Activated naive CD4-positive, alpha-beta T cell (primary cell): ENCODE measurements at places on chromosomes 5 and 9.

- no peak for DNase-seq
These were observed 35.2 kb downstream of the DDX4 start for GRCh38 chr5:55773057-55773456.

- DNase-seq: no peak
These were observed 48.0 kb downstream of the SARDH start for GRCh38 chr9:133690081-133690561.

DNA sequence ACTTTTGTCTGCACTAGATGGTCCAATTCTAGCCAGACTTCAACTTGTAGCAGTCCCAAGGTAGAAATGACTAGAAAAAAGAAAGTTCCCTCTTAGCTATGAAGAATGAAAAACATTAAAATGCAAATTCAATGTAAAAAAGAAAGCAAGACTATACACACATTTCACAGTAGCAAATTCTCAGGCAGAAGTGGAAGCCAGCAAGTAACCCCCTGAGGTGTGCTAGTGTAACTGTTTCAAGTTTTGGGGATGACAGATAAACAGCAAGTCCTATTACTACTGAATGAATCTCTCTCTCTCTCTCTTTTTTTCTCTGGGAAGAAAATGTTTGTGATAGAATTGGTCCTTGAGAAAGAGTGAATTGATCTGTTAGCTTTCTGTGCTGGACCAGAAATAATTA is 185.6 kb downstream of the EFNA5 start:
- DNase-seq: no peak

GRCh38 chr5:148739023-148739422 is 84.7 kb upstream of the HTR4 start:
- DNase-seq: no peak

DNA sequence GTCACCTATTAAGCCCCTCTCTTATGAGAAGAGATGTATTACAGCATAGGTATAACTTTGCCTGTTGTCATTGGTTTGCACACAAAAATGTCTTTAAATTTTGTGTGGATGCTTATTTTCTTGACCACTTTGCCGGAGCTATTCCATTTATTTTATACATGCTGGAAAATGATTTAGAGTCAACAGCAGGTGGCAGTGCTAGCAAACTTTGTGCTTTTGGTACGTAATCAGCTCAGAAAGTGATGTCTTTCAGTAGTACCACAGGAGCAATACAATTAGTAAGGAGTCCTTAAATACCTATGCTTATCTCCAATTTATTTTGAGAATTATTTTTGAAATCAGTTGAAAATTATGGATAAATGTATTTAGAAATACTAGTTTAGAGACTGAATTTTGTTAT is 19.8 kb upstream of the NUDT12 start:
- DNase-seq: no peak

- DNase-seq: no peak
These were observed 176.1 kb downstream of the TRPM3 start for GRCh38 chr9:70945301-70945700.

- no peak for DNase-seq
These were observed 95.7 kb upstream of the ALDH1B1 start for GRCh38 chr9:38296807-38297206.

DNA sequence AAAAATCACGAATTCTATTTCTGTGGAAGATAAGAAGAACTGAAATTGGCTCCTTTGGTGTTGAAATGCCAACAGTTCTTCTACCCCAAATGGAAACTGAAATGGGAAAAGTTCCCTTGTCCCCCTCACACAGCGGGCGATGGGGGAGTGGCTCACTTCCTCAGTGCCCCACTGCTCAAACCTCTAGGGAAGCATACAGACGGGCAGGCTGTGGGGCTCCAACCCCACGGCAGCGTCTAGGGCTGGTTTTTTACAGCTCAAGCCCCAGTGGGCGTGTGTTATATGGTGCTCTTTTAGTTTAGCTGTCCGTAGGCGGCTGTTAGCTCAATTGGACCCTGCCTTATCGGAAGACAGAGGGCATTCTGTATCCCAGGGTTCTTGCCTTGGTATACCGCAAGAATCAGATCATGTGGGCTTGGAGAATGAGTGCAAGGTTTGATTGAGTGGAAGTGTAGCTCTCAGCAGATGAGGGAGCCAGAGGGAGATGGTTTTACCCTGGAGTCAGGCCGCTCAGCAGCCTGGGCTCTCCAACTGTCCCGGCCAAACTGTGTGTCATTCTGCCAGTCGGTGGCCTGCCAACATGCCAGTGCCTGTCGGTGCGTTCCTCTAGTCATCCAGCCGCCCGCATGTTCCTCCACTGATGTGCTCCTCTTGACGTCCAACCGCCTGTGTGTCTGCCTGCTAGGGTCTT is 166.3 kb upstream of the ZNF608 start:
- no peak for DNase-seq

DNA sequence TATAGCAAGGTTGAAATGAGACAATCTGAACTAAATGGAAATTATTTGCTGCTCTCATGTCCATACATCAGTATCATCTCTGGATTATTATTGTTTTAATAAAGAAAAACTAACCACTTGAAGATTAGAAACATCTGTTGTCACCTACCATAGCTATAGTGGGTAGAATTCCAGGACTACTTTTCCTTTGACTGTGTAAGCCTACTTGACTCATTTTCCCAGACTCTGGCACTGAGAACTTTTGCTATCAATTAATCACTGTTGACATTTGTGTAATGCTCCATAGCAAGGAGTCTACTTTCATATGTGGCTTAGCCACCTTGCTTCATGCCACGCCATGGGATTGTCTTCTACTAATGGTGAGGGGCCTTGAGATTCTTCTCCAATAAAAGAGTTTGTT is 59.9 kb upstream of the ARRDC3 start:
- no peak for DNase-seq

DNA sequence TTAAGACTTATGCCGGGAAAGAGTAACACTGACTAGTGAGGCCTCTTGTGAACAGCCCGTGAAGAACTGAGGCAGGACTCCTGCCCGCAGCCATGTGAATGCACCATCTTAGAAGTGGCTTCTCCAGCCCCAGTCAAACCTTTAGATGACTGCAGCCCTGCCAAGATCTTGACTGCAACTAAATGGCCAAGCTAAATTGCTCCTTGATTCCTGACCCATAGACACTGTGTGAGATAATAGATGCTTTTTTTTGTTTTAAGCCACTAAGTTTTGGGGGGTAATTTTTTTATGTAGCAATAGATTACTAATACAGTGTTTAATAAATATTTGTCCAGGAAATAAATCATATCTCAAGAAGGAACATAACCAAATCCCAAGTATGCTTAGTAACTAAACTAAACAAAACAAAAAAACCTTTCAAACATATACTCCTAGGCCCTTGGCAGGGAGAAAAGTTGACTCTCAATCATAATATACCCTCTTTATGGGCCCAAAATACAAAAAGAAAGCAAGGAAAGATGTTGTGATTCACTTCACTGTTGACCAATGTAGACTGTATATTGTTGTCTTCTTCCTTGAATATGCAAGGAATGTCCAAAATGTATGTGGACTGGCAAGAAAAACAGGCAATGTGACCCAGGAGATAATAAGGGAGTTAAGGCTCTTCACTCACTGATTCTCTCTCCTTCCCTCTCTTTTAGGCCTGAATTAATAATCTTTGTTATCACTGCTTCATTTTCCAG is 79.7 kb upstream of the ZNF366 start:
- no peak for DNase-seq

- no peak for DNase-seq
These were observed 69.8 kb upstream of the CCDC112 start for GRCh38 chr5:115366223-115366622.

DNA sequence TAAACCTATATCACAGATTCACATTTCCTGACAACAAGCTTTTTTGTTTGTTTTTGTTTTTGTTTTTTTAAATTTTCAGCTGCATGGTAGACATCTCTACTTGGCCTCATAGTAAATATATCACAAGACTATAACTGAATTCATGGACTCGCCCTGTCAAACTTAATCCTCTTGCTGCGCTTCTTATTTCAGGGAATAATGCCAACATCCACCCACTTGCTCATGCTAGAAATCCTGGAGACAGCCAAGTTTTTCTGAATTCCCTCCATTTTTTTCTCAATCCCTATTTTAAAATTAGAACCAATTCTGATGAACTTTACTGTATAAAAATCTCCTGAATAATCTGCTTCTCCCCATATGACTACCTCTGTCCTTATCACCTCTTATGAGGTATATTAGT is 283.6 kb upstream of the RPS23 start:
- no peak for DNase-seq

DNA sequence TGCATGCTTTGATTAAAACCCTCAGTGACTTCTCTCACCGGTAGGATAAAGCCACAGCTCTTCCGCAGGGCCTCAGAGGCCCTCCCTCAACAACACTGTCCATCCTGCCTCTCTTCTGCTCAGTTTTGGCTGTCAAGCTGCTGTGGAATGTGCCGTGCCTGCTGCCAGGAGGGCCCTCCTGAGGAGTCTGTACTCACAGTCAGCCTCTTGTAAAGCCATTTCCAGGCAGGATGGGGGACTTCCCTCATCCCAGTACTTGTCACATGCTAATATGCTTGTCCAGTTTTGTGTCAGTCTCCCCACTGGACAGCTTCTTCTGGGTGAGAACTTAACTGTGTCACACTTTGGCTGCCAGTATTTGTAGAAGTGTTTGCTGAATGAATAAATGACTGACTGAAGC is 13.9 kb upstream of the DDX41 start:
- no peak for DNase-seq

GRCh38 chr9:136808806-136809158 is 1.0 kb downstream of the RABL6 start:
- DNase-seq: no peak

- no peak for DNase-seq
These were observed 1007.1 kb upstream of the WWC1 start for GRCh38 chr5:167284222-167284890.

- no peak for DNase-seq
These were observed 22.4 kb downstream of the MAML1 start for GRCh38 chr5:179755022-179755421.

DNA sequence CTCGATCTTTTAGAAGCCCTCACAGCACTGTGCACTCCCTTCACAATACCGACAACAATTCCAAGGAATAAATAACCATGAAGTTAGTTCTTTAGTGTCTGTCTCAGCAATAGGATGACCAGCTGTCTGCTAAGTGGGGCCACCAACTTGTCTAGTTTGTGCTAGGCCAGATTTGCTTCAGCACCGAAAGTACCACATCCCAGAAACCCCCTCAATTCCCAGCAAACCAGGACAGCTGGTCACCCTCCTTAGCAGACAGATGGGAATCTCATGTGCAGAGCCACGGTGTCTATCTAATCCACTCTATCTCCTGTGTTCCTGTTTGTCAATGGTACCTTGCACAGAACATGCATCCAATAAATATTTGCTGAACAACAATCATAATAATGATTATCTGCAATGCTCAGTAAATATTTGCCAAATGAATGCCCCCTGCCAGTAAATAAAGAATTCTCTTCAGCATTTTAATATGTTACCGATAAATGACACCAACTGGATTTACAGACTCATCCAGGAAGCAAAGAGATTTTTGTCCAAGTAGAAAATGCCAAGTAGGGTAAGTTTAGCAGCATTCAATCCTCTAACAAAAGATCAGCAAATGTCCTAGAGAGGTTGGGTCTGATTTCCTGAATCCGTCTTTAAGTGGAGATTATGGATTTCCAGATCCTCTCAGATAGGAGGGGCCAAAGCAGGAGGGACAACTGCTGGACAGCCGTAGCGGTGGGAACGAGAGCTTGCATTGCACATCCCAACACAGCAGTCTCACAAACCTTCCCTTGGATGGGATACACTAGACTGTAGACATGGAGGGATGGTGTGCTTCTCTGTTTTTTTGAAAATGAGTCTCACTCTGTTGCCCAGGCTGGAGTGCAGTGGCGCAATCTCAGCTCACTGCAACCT is 51.9 kb upstream of the ANKRD33B start:
- no peak for DNase-seq

- no peak for DNase-seq
These were observed 84.9 kb downstream of the BAAT start for GRCh38 chr9:101299901-101300300.

DNA sequence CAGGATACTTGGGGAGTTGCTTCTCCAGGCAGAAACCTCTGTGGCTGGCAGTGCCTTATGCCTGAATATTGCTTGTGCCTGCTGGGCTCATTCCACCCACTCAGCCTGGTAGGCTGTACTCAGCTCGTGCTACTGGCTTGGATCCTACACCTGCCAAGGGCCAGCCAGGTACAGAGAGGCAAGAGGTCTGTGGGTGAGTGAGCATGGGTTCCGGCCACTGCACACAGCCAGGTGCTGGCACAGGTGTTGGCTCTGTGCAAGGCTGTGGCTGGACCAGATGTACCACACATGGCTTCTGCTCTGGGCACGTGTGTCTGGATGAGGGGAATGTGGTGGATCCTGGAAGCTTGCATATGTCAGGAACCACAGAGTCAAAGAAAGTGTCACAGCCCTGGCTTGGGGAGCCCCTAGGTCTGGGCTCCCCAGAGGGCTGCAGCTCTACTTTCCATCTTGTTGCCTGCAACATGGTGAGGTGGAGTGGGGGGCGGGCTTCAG is 76.7 kb upstream of the C6 start:
- DNase-seq: no peak

GRCh38 chr9:17907779-17908508 is 329.1 kb downstream of the SH3GL2 start:
- no peak for DNase-seq

DNA sequence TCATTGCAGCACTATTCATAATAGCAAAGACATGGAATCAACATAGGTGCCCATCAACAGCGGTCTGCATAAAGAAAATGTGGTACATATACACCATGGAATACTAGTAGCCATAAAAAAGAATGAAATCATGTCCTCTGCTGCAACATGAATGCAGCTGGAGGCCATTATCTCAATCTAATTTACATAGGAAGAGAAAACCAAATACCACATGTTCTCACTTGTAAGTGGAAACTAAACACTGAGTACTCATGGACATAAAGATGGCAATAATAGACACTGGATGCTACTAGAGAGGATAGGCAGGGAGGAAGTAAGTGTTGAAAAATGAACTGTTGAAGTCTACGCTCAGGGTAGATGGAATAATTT is 203.9 kb upstream of the CDH9 start:
- DNase-seq: no peak

- no peak for DNase-seq
These were observed 117.4 kb upstream of the ELL2 start for GRCh38 chr5:96079075-96079474.

GRCh38 chr9:106934442-106935238 is 71.7 kb downstream of the ZNF462 start:
- no peak for DNase-seq

GRCh38 chr5:761854-762710 is 22.4 kb downstream of the ZDHHC11B start:
- no peak for DNase-seq

DNA sequence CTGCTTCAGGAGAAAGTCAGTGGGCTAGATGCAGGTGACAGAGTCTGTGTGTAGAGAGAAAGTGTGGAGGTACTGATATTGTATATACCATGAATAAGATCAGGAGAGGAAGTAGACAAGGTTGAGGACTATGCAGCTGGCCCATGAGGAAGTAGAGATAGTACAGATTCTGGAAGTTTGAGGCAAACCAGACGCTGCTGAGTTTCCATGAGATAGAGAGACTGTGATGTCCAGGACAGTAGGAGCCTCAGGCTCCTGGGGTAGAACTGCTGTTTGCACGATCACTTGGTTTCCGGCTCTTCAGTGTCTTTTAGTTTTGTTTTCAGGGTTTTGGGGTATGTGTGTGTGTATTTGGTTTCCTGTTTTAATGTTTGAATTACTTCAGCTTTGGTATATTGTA is 13.6 kb downstream of the OTULINL start:
- no peak for DNase-seq

GRCh38 chr9:112037281-112038016 is 137.6 kb downstream of the SUSD1 start:
- DNase-seq: no peak

GRCh38 chr9:16335788-16336580 is 534.5 kb downstream of the BNC2 start:
- DNase-seq: no peak
